Activated CD4-positive, alpha-beta memory T cell treated with anti-CD3 and anti-CD28 coated beads for 36 hours (primary cell): ENCODE measurements at places on chromosomes 13 and 19. TPM values are rescaled to one million over a fixed set of nuclear protein-coding genes. Genes with fewer than 3 reads are reported as not detected.

GRCh38 chr19:56837492-56838023 is 3.0 kb downstream of the PEG3 start:
- no peak for DNase-seq

The ZSWIM4 gene
- total RNA-seq = 10.2 TPM

GRCh38 chr13:93775507-93776108 is 549.0 kb downstream of the GPC6 start:
- no peak for DNase-seq

The CLEC4G gene
- total RNA-seq = not detected

The ZNF575 gene
- total RNA-seq = 3.7 TPM

DNA sequence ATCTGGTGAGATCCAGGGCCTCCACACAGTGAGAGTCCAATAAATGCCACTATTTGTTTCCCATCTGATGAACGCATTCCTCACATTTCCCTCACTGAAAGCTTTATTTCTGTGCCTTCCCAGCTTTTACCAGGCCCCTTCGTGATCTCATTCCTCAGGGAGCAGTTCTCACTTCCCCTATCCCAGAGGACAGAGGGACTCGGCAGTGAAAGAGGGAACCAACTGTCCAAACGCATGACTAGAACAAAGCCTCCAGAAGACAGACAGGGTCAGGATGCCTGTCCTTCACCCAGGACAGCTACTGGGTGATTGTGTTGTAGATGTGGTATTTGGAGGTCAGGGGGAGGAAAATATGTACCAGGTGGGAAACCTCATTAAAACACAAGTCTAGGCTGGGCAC is 2.0 kb upstream of the ZBTB45 start:
- DNase-seq = no peak

The LENG9 gene
- total RNA-seq = 5.3 TPM

DNA sequence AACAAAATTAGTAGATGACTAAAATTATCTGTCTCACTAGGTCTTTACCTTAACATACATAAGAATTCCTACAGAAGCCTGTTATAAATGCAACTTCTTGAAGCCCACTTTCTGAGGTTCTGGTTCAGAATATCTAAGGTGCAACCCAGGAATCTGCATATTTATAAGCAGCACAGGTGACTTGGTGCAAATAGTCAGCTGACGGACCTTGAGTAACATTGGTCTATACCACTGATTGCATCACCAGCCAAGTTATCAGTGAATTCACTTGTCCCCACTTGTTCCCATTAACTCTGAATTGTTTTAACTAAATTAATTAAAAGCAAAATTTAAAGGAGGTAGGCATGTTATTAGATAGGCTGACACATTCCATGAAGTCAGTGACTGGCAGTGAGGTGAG is 109.9 kb downstream of the FRY start:
- no peak for DNase-seq

GRCh38 chr19:5032101-5032967 is 63.4 kb downstream of the KDM4B start:
- DNase-seq = no peak

The UGGT2 gene
- 0.26 TPM for total RNA-seq

DNA sequence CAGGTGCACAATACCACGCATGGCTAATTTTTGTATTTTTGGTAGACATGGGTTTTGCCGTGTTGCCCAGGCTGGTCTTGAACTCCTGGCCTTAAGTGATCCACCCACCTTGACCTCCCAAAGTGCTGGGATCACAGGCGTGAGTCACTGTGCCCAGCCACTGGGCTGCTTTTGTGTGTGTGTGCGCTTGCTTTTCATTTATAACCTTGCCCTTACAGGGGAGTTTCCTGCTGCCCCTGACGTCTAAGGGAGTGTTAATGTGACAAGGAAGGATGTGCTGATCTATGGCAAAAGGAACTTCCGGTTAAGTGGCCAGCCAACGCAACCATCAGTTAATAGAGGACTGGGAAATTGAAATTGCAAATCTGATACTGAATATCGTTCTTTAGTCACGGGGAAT is 57.7 kb downstream of the ING1 start:
- no peak for DNase-seq

The FUT3 gene
- not detected for total RNA-seq

- DNase-seq = no peak
Observed at GRCh38 chr19:50795664-50796073, 5.5 kb downstream of the ACP4 start.

- DNase-seq = peak; percentile 58
Observed at GRCh38 chr19:53132141-53132991, at the start of gene ZNF415. TSS of gene ZNF415 (minus strand) at chr19:53132910. CDS start at chr19:53122676, 10,234 bp downstream.

The PABPC3 gene
- total RNA-seq = 1.3 TPM

The KLC3 gene
- not detected for total RNA-seq

GRCh38 chr19:57668635-57669034 is at the start of gene ZSCAN4:
TSS of gene ZSCAN4 (plus strand) at chr19:57668935. CDS start at chr19:57676146, 7,211 bp downstream.
- no peak for DNase-seq

DNA sequence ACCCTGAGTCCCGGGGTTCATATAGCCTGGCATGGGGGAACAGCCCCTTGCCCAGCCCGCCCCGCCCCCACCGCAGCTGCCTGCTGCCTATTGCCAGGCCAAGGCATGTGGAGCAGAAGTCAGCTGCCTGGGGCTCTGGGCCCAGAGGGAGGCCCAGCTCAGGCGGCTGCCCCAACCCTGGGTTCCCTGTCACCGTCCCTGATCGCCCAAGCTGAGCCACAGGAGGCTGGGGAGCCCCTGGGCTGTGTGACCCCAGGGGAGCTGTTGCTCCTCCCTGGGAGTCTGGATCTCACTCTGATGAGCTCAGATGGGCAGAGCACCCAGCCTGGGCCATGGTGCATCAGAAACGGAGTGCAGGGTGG is 1.4 kb downstream of the PLIN4 start:
- DNase-seq = no peak

The ZNF730 gene
- total RNA-seq = 0.31 TPM

DNA sequence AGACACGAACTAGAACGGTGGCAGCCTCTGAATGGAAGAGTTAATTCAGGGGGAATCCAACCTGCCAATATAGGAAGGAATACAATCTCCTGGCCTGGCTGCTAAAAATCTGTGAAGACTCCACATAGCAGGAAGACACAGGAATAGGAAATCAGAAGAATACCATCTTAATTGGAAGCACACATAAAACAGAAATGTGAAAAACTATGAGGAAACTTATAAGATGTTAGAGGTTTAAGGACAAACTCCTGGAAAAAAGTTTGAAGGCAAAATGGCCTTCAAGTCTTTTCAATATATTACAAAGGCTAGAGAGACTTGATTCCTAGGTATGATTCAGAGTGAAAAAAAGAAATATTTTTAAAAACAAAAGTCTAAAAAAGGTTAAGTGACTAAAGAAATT is 78.1 kb upstream of the FBXL3 start:
- DNase-seq = no peak

The PSG6 gene
- not detected for total RNA-seq

DNA sequence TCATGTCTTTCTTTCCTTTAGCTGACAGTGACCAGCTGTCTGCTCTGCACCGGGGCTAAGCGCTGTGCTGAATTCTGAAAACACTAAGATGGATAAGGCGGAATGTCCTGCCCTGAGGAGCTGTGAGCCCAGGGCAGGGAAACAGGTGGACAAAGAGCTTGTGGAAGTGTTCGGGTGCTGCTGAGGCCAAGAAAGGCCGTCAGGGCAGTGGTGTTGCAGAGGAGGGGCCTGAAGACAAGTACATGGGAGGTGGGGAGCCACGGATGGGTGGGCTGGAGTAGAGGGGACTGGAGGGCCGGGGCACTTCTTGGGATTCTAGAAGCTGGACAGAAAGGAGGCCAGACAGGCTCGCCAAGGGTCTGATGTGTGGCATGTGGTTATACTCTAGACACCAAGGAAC is 66.2 kb upstream of the GPR183 start:
- DNase-seq = peak; percentile 4

The PRSS57 gene
- not detected for total RNA-seq

GRCh38 chr19:15177269-15178116 is 23.3 kb downstream of the NOTCH3 start:
- DNase-seq = peak; percentile 87

The ENOX1 gene
- 0.45 TPM for total RNA-seq

The ZNF793 gene
- total RNA-seq = 2.4 TPM

The FCAR gene
- total RNA-seq = not detected

- DNase-seq = no peak
Observed at GRCh38 chr13:24213932-24214331, 53.4 kb downstream of the SPATA13 start.

The KLK12 gene
- total RNA-seq = not detected

The SRRM5 gene
- 0.59 TPM for total RNA-seq

The KIR2DL1 gene
- total RNA-seq = not detected

GRCh38 chr19:32358321-32358720 is 12.9 kb downstream of the ZNF507 start:
- no peak for DNase-seq

DNA sequence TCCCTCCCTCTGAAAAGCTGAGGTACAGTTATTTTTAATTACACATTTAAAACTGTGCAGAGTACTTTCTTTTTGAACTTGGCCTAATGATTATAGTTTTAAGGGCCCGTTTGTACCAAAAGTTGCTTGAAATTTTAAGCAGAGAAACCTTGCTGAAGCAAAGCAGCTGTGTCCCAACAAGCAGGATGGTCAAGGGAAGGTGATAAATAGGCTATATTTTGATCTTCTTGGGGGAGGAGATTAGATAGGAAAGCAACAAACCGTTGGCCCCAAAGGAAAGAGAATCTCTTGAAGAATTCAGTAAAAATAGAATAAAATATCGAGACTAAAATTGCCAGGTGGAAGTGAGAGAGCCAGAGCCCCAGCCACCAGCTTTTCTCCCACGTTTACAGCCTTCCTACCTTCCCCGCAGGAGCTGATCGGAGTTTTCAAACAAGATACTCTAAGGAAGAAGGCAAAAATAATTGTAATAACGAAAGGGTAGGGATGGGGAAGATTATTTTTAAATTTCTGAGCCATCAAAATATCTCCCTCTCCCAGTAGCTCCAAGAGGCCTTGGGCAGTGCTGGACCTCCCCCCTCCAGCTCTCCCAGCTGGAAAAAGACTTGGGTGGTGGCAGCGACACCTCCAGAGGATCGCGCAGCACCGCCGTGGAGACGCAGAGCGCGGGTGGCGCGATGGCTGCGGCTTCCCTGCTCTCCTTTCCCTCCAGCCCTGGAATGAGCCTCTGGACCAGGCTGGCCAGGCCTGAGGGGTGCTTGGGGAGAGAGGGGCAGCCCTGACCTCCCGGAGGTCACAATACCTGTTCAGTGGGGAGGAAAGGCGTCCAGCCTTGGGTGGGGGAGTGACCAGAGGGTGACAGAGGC is 5.8 kb downstream of the ZIC2 start:
- DNase-seq = no peak

- no peak for DNase-seq
Observed at GRCh38 chr13:112947796-112948195, 21.2 kb upstream of the MCF2L start.

- DNase-seq = no peak
Observed at GRCh38 chr13:30216111-30216510, 91.2 kb downstream of the KATNAL1 start.

DNA sequence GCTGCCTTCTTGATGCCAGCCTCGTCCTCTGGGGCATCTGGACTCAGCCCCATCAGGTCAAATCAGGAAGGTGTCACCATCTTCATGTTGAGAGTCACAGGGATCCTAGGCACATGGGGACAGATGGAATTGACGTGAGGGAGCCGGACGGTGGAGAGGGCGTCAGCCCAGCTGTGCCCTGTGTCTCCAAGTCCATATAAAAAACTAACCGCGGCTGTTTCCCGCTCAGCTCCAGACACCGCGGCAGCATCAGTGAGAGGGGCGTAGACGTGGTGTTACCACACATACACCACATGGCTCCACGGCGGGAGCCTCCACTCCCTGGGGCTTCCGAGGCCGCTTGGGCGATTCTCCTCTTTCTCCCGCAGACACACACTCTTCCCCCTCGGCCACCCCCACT is 5.6 kb upstream of the PRR36 start:
- DNase-seq = no peak

- DNase-seq = no peak
Observed at GRCh38 chr19:33426621-33427361, 53.3 kb downstream of the CEBPG start.

- DNase-seq = no peak
Observed at GRCh38 chr19:33348301-33349010, 25.1 kb upstream of the CEBPG start.

The FGF22 gene
- 0.14 TPM for total RNA-seq

- DNase-seq = no peak
Observed at GRCh38 chr19:2589441-2589840, 113.1 kb downstream of the GNG7 start.

The ZNF681 gene
- 3.9 TPM for total RNA-seq

The FCGBP gene
- total RNA-seq = 3.6 TPM

The VAV1 gene
- 77.9 TPM for total RNA-seq

- DNase-seq = peak; percentile 31
Observed at GRCh38 chr19:27794494-27795042, 1418.4 kb downstream of the UQCRFS1 start.

The ZIC2 gene
- total RNA-seq = not detected

The LNX2 gene
- 5.4 TPM for total RNA-seq

The LGALS7 gene
- not detected for total RNA-seq

GRCh38 chr13:44365008-44365407 is 8.6 kb upstream of the SERP2 start:
- DNase-seq = no peak

DNA sequence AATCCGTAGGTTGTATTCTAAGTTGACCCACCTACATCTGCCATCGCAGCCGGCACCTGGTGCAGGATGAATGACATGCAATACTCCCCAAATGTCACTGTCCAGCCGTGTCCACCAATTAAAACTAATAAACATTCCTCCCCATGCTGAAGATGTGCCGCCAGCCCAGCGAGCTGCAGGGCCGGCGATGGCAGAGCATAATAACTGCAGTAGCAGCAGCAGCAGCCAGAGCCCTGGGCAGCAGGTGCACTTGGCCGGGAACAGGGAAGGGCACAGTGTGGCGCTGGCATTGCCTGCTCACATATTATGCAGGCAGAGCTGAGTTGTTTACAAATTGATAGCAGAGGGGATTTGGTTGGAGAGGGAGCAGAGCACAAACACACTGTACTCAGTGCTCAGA is 754.9 kb downstream of the OLFM4 start:
- DNase-seq = no peak

The GRIN3B gene
- total RNA-seq = not detected

The SIGLECL1 gene
- not detected for total RNA-seq
